Spinal cord (tissue), 10 donors: ENCODE measurements at places on chromosomes 16 and 17. TPM values are rescaled to one million over a fixed set of nuclear protein-coding genes. Genes with fewer than 3 reads are reported as not detected.

DNA sequence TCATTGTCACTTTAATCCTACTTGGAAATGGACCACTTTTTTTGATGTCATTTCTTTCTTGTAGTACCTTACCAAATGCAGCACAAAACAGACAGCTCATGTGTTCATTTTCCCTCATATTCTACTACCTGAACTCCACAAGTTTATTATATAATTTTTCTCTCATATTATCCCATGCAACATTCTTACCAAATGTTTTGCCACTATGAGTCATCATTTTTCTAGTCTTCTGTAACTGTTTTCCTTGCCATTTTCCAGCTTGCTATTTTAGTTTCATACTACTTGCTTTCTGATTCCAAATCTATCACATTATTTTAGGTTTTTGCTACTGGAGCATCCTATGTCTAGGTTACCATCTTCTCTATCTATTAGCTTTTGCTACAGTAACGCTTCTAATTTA lies 332.7 kb downstream of the ZFHX3 start:
- no peak for DNase-seq
- no peaks in the 10 kb centered on the region for H3K36me3 ChIP-seq
- no peak overlapping the region for H3K27ac ChIP-seq
- no peak overlapping the region for H3K4me3 ChIP-seq

- no peak overlapping the region for H3K27ac ChIP-seq
- H3K4me3 ChIP-seq: no peak overlapping the region
- no peaks in the 10 kb centered on the region for H3K27me3 ChIP-seq
- peaks cover 86% of the 10 kb centered on the region for H3K36me3 ChIP-seq
Observed at GRCh38 chr17:82017612-82018151, 5.0 kb downstream of the CENPX start.

DNA sequence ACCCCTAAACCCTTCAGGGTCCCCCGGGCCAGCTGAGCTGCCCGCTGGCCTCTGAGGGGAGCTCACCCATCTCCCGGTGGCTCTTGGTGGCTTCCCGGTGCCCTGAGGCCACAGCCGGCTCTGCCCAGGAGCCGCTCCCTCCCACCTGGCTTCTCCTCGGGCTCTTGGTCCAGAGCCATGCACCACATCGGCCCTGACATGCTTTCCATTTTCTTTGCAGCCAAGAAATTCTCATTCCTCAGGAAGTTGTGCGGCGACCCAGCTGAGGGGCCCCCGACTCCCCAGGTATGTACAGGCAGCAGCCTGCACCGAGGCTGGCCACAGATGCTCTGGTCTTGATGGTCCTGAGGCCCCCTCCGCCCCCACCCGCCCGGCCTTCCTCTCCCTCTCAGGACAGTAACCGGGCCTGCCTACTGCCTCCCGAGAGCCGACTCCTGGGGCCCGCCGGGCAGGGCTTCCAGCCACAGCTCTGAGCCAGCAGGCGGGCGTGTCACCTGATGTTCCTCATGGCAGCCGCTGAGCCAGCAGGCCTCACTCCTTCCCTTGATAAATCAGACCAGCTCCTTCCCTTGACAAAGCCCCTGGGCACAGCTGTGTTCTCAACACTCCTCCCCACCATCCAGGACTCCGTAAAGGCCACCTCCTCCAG lies 28.4 kb upstream of the ZFPM1 start:
- H3K36me3 ChIP-seq: peaks cover 54% of the 10 kb centered on the region
- peaks cover 20% of the 10 kb centered on the region for H3K4me1 ChIP-seq
- H3K4me3 ChIP-seq: no peak overlapping the region
- H3K27me3 ChIP-seq: peaks cover under 1% of the 10 kb centered on the region

GRCh38 chr17:46028981-46029565 lies 30.0 kb downstream of the STH start:
- no peaks in the 10 kb centered on the region for H3K27me3 ChIP-seq
- peaks cover 70% of the 10 kb centered on the region for H3K36me3 ChIP-seq
- no peak for DNase-seq
- no peak overlapping the region for H3K27ac ChIP-seq

DNA sequence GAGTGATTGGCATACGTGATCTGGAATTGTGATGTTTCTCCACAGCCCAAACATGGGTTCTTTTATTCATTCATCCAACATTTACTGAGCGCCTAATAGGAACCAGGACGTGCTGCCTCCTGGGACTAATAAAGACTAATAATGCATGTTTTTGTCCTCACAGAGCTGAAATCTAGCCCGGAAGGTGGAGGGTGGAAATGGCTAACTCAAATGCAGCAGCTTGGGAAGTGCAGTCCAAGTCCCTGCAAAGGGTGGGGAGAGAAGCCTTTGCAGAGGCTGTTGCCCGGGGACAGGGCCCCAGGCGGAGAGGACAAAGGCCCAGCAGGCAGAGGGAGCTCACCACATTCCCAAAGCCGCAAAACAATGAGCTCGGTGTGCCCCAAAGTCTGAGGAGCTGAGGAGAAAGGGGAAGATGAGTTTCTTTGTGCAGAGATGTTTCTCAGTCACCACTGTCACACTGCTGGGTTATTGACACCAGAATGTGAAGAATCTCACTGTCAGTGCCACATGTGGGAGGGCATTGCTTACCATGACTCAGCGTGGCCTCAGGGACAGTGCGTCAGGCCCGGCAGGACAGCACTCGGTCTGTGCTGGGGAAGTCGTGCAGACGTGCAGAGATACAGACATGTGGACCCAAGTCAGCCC lies 118.2 kb upstream of the CHMP6 start:
- no peaks in the 10 kb centered on the region for H3K27me3 ChIP-seq
- no peak overlapping the region for H3K4me3 ChIP-seq
- no peak for DNase-seq
- H3K36me3 ChIP-seq: peaks cover 20% of the 10 kb centered on the region
- no peak overlapping the region for H3K27ac ChIP-seq

DNA sequence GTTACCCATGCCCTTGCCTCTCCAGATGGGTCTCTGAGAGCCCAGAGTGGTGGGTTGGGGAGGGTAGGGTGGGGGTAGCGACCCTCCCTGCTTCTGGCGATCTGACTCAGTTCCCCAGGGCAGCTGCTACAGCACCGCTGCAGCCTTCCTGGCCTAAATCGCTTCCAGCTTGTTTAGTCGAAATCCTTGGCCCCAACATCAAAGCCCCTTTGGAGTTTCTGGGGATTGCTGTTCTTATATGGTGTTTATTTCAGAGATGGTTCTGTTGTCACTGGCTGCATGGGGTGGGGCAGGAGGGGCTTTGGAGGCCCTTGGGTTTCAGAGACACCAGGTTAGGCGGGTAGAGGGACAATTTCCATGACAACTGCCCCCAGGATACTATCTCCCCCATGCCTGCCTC lies 35.9 kb downstream of the FZD2 start:
- H3K36me3 ChIP-seq: no peaks in the 10 kb centered on the region
- H3K4me1 ChIP-seq: no peaks in the 10 kb centered on the region
- no peak for DNase-seq
- H3K4me3 ChIP-seq: no peak overlapping the region
- no peaks in the 10 kb centered on the region for H3K27me3 ChIP-seq

DNA sequence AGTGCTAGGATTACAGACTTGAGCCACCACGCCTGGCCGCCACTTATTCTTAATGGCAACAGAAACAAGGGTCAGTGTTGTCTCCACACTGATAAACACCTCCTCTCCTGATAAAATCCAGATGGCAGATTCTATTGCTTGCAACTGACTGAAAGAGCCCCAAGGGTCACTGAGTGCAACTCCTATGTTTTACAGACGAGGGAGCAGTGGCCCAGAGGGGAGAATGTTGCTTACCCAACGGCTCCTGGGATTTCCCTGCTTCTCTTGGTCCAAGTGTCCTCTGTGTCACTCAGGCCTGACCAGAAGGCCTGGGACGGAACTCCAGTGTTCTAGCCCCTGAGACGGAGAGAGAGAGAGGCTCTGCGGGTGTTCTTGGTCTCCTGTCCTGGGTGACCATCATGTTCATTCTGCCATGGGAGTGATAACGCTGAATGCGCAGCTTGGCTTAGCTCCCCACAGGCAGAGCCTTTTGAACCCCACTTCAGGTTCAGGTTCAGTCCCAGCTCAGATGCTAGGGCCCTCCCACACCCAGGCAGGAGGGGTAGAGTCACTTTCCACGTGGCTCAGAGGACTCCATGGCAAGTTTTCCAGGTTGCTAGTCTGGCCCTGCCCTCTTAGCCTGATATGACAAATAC lies 77.3 kb upstream of the NLRP1 start:
- H3K27ac ChIP-seq: no peak overlapping the region
- H3K4me1 ChIP-seq: peaks cover 15% of the 10 kb centered on the region
- H3K4me3 ChIP-seq: no peak overlapping the region
- no peaks in the 10 kb centered on the region for H3K36me3 ChIP-seq
- H3K27me3 ChIP-seq: no peaks in the 10 kb centered on the region

DNA sequence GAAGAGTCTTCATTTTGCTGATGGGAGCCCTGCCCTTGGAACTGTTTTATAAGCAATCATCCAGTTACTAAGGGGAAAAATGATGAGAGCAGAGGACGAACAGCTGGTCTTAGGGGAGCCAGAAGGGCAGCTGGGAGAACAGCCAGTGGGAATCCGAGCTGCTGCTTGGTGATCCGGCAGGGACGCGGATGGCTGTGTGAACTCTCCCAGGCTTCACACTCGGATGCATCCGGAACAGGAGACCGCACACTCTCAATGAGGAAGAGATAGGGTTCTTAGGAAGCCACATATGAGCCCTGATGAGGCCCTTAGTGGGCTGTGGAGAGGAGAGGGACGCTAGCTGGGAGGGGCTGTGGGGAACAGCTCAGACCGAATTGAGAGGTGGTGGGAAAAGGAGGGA lies 5.0 kb upstream of the CACNG5 start:
- peaks cover 29% of the 10 kb centered on the region for H3K4me1 ChIP-seq
- peak; percentile 60 for DNase-seq
- peaks cover 13% of the 10 kb centered on the region for H3K27me3 ChIP-seq
- H3K27ac ChIP-seq: no peak overlapping the region
- H3K4me3 ChIP-seq: no peak overlapping the region

Gene NOL3
- polyA plus RNA-seq: 20.3 TPM

Gene CCL2
- 9.1 TPM for polyA plus RNA-seq

Gene SNX20
- 0.62 TPM for polyA plus RNA-seq
